ENCODE measurements at places on chromosomes 2 and 18. TPM values are rescaled to one million over a fixed set of nuclear protein-coding genes. Genes with fewer than 3 reads are reported as not detected.

Gene LIMS2
- 22.2 TPM for total RNA-seq

Gene LYG2
- not detected for total RNA-seq

Gene CPS1
- 3.1 TPM for total RNA-seq

DNA sequence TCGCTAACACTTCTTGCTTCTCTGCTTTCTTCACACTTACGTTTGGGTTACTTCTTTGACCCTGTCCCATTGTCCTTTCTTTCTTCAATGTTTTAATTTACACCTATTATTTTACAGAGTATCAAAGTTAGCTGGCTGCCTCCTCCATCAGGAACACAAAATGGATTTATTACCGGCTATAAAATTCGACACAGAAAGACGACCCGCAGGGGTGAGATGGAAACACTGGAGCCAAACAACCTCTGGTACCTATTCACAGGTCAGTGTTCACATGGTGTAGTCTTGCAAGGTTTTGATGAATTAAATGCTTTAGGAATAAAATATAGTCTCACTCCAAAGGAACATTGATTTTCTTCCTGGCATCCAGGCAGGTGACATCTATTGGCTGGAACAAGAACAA, 919.0 kb downstream of the MBD2 start:
- no peak for DNase-seq

DNA sequence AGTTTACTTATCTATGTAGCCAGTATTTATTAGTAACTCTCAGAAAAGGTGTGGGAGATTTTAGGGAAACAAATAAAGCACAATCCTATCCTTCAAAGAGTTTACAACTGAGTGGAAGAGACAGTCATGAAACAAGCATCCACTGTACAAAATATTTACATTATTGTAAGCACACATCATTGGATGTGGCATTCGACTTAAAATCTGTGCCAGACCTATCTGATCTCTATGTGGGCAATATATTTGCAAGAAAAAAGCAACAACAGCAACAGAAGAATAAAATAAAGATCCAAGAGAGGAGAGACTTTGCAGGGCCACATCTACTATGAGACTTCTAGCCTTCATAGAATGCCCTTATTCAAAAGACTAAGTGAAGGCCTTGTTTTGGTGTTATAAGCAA, 882.1 kb upstream of the PIK3C3 start:
- DNase-seq = no peak

- DNase-seq = no peak
These were observed 49.2 kb upstream of the CCDC150 start for GRCh38 chr2:196590286-196590685.

Measured in lung (tissue), 17 donors.